ENCODE measurements at places on chromosomes 6 and 20.

- no peak for DNase-seq
These were observed 117.1 kb upstream of the CCDC28A start for GRCh38 chr6:138656364-138657064.

GRCh38 chr6:1864496-1864895 is 254.8 kb downstream of the FOXC1 start:
- DNase-seq: no peak

DNA sequence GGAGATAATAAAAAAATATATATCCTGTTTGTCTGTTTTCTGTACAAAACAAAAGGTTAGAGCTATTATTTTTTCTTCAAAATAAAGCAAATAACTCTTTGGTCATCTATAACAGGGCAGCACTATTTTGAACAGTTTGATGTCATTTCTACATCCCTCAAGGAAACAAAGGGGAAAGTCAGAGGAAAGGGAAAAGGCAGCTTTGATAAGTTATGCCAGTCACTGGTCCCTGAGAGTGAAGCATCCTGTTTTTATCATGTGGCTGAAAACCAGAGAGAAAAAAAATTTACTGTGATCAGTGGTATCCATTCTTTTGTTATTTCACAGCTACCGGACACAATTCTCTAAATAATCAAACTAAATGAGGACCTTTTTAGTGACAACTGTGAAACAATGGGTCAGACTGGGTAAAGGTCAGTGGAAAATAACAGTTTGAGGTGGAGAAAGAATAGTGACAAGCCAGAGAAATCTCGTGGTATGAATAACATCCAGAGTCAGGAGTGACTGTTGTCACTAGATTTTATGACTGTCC is 356.0 kb downstream of the HDGFL1 start:
- no peak for DNase-seq

GRCh38 chr6:41656002-41656691 is 17.9 kb downstream of the MDFI start:
- DNase-seq: no peak

- DNase-seq: no peak
These were observed 14.8 kb upstream of the MYL9 start for GRCh38 chr20:36526521-36527011.

DNA sequence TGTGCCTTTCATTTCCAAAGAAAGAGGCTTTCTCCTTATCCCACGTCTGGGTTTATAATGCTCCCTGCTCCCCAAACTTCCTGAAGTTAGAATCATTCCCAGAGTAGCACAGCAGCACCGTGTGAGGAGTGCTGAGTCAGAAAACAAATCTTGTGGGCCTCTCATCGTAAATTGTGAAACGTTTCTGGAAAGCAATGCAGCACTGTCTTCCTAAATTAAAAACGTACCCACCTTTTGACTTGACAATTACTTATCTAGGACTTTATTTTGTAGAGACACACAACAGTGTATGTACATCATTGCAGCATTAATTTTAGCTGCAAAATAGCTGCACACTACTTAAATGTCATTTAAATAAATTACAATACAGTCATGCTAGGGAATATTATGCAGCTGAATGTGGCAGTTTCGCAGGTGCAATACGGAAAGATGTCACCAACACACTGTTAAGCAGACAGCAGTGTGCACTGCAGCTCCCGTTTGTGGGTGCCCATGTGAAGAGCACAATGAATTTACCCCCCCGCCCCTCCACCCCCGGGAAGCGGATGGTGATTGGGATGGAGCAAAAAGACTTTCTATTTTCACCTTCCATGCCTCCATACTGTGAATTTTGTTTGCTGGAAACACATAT is 30.8 kb downstream of the RRBP1 start:
- DNase-seq: no peak

GRCh38 chr6:156310701-156311100 is 466.5 kb upstream of the ARID1B start:
- DNase-seq: no peak

DNA sequence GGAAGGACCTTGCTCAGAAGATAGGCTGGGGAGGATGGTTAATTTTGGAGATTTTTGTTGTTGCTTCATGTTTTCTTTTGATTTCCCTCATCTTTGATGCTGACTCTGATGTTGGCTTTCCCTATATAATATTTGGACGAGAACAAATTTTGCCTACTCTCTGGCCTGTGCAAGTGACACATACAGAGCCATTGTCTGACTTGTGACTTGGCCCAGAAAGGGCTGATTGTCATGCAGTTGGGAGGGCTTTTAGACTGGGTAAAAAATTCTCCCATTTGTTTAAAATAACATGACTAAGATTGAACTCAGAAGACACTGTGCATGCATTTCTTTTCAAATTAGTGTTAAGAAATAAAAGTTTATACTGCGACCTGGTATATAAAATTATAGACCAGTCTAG is 98.6 kb upstream of the SUPT3H start:
- no peak for DNase-seq

- no peak for DNase-seq
These were observed 164.1 kb upstream of the ECI2 start for GRCh38 chr6:4299476-4299875.
